ENCODE measurements at places on chromosomes 7 and 10.

GRCh38 chr10:68333440-68334431, 1.0 kb upstream of the PBLD start:
- no peak for DNase-seq

GRCh38 chr10:13651969-13652720, 65.4 kb downstream of the PRPF18 start:
- no peak for DNase-seq

GRCh38 chr7:28858206-28858605, 99.9 kb downstream of the TRIL start:
- no peak for DNase-seq

GRCh38 chr10:29635711-29636144, 957 bp upstream of the SVIL start:
- no peak for DNase-seq

- DNase-seq: no peak
Observed at GRCh38 chr10:128296253-128297007, 170.2 kb upstream of the MKI67 start.

- DNase-seq: no peak
Observed at GRCh38 chr10:91295346-91295745, 74.9 kb downstream of the PCGF5 start.

GRCh38 chr10:96656198-96656577, 64.1 kb downstream of the PIK3AP1 start:
- no peak for DNase-seq

GRCh38 chr10:86303626-86304025, 63.0 kb downstream of the GRID1 start:
- no peak for DNase-seq

DNA sequence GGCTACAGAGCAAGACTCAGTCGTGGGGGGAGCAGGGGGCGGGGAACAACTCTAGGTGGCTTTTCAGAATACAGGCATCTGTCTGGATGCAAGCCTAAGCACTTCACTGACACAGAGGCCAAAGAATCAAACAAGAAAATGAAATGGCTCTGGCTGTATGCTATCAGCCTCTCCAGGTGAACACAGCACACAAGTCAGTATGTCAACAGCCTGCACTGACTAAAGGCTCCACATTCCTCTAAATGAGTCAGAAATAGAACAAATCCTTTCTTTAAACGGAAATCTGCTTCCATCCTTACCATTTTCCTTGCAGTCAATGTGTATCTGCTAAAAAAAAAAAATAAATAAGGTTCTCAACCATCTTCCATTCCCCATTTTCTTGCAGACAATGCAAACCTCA, 88.3 kb downstream of the ARMH3 start:
- DNase-seq: no peak

DNA sequence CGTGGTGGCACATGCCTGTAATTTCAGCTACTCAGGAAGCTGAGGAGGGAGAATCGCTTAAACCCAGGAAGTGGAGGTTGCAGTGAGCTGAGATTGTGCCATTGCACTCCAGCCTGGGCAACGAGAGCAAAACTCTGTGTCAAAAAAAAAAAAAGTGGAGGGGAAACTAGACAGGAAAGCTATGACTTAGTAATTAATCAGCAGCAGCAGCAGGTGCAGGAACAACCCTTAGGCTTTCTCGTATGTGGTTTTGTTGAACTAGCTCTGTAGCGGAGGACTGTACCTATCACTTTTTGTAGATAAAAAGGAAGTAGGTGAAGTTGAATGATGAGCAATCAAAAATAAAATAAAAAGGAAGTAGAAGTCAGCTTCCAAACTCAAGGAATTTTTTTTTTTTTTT, 76.9 kb upstream of the KMT2C start:
- DNase-seq: no peak

- DNase-seq: no peak
Observed at GRCh38 chr10:127013211-127013656, 108.0 kb downstream of the DOCK1 start.

GRCh38 chr7:70684173-70684572, 447.8 kb upstream of the GALNT17 start:
- DNase-seq: no peak

- no peak for DNase-seq
Observed at GRCh38 chr7:138768241-138768640, 29.6 kb upstream of the TMEM213 start.

DNA sequence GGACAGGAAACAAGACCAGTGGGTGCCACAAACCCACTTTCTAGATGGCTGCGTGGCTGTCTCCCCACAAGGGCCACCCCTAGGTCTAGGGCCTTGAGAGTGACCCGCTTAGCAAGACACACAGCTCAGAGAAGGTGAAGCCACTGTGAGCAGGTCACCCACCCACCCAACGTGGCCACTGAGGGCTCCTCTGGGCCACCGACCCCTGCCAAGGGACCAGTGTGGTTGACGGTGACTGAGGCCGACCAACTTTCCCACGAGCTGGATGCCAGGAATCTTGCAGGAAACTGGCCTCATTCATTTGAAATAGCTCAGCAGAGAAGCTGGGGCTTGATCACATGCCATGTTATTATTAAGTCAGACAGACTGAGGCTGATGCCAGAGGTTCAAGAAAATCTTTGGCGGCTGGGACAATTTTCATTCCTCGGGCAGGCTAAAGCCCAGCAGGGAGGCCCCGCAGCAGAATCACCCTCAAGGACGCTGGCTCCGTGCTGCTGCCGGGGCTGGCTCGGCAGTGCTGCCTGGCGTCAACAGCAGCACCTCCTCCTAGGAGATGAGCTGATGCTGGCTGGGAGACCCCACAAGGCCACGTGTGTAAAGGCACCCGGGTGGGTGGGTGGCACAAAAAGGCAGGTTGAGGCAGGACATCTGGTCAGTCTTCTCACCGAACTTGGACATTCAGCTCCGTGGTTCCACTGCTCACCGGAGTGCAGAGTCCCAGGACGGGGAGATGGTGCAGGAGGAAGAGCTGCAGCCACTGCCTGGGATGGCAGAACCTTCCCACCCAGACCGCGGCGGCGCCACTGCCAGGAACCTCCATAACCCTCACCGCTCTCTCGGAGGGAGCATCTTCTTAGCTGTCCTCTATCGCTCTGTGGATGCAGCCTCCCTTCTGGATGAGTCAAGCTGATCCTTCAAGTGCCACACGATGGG, 57.8 kb downstream of the ZRANB1 start:
- no peak for DNase-seq

DNA sequence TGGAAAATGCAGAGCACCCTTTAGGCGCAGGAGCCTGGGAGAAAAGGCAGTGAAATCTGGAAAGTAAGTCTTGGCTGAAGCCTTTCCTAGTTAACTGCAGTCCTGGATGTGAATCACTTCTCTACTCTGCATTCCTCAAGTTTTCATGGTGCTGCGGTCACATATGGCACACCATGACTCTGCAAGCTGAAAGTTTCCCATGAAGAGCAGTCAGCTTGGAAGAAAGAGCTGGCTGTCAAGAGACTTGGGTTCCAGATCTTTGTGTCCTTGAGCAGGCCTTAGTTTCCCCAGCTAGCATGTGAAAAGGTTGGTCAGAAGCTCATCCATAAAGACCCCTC, 548.3 kb downstream of the SORCS3 start:
- DNase-seq: no peak

DNA sequence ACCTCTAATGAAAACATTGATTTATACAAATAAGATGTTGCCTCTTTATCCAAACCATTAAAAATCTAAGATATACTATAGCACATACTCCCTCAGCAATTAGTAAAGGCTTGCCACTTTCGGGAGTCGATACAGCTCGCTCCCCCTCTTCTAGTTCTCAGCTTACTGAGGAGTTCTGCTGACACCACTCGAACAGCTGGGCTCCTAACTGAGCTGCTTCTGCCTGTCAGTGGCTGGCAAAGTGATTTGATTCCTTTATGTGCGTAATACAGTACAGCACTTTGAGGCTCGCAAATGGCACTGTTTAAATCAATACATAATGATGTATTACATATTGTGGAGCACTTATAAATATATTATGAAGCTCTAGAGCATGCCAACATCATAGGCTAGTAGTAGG, 241.8 kb downstream of the CREB5 start:
- DNase-seq: no peak

GRCh38 chr10:133489816-133490588, 36.3 kb downstream of the SCART1 start:
- DNase-seq: no peak

DNA sequence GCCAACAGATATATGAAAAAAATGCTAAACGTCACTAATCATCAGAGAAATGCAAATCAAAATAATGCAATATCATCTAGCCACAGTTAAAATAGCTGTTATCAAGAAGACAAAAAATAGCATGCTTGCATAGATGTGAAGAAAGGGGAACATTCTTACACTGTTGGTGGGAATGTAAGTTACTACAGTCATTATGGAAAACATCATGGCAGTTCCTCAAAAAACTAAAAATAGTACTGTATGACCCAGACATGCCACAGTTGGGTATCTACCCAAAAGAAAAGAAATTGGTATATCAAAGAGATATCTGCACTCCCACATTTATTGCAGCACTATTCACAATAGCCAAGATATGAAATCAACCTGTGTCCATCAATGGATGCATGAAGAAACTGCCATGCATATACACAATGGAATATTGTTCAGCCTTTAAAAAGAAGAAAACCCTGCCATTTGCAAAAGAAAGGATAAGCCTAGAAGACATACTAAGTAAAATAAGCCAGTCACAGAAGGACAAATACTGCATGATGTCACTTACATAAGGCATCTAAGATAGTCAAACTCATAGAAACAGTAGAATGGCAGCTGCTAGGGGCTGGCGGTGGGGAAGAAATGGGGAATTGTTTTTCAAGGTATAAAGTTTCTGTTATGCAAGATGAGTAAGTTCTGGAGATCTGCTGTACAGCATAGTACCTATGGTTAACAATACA, 107.0 kb downstream of the PTPN20 start:
- DNase-seq: no peak

DNA sequence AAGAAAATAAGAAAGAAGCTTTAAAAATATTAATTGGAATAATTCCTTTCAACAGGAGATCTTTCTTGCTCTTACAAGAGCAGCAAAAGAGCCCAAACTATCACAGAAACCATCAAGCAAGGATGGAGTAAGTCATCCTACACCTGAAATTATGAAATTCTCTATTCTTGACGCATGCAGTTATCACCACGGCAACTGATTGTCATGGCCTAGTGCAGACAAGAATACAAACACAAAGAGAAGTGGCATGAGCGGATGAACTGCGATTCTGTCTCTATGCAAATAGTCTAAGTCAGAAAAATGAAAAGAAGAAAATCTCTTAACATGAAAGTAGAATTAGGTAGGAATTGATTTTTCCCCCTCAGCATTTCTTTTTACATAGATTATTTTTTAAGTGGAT, 54.8 kb upstream of the SLC35B4 start:
- no peak for DNase-seq

DNA sequence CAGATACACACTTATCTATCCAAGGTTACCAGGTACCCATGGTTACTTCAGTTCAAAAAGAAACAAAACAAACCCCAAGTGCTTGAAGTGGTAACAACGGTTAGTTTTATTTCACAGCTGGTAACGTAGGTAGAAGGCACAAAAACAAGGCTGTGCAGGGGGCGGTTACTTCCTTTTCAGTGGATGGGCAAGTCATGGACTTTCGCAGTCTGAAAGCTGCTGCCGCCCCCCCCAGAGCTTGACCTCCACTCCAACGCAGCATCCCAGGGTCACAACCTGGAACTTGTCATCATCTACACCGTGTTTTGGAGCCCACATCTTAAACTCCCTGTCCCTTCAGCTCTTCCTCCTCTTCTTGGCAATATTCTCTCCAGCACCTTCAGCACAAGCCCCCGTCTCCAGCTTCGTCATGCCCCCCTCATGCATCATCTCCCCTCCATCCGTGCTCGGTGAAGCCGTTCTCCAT, 181.2 kb upstream of the ITGB1 start:
- DNase-seq: peak; percentile 65

- DNase-seq: no peak
Observed at GRCh38 chr7:137946011-137946410, 55.9 kb downstream of the CREB3L2 start.

DNA sequence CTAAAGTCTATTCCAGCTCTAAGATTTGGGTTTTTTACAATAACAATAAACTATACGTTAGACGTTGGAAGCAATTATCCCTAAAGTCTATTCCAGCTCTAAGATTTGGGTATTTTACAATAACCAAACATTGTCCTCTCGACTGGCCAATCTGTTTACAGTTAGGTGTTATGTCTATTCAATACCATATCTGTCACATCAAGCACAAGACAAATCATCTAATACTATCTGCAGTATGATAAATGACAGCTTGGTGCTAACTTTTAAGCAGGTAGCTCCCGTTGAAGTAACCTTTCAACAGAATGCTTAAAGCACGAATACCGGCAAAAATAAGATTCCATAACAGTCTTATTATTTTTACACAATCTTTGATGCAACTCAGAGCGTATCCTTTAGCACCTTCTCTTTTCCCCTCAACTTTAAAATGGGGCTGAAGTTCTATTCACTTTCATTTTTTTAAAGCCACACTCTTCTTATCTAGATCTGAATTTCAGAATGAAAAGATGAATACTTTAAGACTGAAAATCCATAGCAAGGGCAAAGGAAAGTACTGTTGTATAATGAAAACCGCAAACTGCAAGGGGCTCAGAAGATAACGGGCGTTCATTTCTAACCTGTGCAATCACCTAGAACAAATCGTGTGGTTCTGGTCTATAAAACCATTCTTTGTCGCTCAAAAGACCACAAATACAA, 925 bp downstream of the H2AZ2 start:
- DNase-seq: no peak

GRCh38 chr7:24441314-24442027, 131.8 kb upstream of the PALS2 start:
- DNase-seq: no peak

- no peak for DNase-seq
Observed at GRCh38 chr10:21285742-21286331, 239.6 kb downstream of the SKIDA1 start.

DNA sequence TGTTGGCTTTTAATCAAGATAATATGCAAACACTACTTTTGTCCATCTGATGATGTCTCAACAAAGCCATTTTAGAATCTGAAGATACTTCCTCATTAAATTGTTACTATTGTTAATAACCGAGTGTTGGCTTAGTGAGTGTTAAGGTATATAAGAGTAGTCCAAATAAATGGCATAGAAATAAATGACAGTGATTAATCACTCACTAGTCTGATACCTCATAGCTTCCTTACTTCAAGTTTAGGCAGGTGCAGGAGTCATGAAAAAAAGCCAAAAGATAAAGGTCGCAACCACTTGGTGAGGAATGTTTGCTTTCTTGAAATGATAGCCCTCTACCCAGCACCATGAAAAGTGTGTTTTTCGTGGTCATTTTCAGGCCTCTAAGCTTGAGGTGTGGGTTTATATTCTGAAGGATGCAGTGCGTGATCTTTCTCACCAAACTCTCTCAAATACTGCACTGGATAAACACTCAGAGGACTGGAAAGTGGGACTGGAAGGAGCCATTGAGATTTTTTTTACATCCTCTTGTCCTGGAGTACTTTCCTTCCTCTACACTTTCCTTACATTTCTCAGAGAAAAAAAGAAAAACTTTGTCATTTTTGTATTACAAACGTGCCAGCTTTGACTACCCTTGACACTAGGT, 138.1 kb downstream of the KIAA1217 start:
- DNase-seq: no peak
